Fibroblast of skin of left biceps (primary cell): ENCODE measurements at places on chromosomes 16 and 17.

GRCh38 chr17:56447171-56447570, 146.3 kb upstream of the NOG start:
- DNase-seq, result no peak

DNA sequence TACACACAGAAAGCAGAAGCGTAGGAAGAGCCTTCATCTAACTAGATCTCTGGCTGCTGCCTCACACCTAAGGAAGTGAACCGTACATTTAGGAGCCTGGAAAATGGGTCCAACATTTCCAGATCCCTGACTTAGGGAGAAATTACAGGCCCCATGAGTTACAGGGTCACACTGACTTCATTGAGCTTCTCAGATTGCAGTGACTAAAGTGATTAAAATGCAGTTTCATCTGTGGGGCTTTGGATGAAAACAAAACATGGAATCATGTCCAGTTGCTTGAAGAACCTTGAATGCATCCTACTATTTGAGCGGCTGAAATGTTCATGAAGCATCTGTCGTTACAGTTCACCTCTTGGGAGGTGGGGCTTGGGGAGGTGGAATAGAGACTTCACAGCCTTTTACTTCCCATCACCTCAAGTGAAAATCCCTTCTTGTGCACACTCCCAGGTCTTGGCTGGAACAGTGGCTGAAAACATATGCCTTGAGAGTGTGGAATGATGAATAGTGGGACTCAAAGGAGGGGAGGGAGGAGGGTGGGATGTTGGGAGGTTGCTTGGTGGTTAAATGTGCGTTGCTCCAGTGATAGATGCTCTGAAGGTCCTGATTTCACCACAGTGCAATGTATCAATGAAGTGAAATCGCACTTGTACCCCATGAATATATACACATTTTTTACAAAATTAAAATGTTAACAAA, 19.7 kb downstream of the TEKT3 start:
- DNase-seq, result no peak

DNA sequence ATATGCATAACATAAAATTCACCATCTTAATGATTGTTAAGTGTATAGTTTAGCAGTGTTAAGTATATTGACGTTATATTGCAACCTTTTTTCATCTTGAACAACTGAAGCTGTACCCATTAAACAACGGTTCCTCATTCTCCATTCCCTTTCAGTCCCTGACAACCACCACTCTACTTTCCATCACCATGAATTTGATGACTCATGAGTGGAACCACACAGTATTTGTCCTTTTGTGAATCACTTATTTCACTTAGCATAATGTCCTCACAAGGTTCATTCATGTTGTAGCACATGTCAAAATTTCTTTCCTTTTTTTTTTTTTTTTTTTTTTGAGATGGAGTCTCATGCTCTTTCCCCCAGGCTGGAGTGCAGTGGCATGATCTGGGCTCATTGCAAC, 46.0 kb downstream of the HOXB1 start:
- DNase-seq, result no peak

- DNase-seq, result no peak
These were observed 15.1 kb downstream of the ANKFY1 start for GRCh38 chr17:4248504-4249277.

GRCh38 chr17:78745407-78746088, 36.5 kb downstream of the CYTH1 start:
- DNase-seq, result no peak

DNA sequence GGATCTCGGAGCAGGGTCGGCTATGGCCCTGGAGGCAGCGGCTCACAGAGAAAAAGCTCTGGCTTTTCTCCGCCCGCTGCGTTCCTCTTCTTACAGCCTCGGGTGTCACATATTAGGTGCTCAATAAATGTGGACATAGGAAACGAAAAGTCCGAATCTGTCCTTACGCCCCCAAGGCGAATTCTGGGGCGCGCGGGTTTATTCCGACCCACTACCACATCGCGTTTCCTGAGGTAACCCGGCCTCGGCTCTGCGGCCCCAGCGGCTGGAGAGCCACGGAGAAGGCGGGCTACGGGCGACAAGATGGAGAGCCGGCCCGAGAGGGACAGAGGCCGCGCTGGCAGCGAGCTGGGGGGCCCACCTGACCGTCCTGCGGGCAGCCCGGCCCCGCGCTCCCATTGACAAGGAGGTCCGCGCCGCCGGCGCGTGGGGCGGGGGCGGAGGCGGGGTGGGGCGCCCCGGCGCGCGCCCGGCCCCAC, 573 bp upstream of the GNAO1 start:
- DNase-seq, result no peak

- DNase-seq, result no peak
These were observed 62.4 kb downstream of the SOX9 start for GRCh38 chr17:72183194-72183685.

DNA sequence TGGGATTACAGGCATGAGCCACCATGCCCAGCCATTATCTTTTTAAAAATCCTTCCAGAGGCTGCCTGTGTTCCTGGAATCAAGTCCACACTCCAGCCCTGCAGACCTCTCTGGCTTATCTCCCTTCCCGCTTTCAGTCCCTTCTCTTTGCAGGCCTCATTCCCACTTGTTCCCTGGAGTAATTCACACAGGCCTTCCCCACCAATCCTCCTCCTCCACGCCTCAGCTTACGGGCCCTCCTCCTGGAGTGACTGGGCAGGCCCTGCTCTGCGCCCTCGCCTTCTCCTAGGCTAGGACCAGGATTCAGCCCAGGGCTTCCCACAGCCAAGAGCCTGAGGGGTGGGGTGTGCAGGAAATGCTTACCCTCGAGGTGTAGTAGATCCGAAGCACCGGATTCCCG, 2.8 kb downstream of the CDIPT start:
- no peak for DNase-seq
